Neural crest cell (in vitro differentiated cells): ENCODE measurements at places on chromosomes 2 and 18. TPM values are rescaled to one million over a fixed set of nuclear protein-coding genes. Genes with fewer than 3 reads are reported as not detected.

SH3RF3 gene
- total RNA-seq, result 0.70 and 0.84 TPM in 2 replicates

DNA sequence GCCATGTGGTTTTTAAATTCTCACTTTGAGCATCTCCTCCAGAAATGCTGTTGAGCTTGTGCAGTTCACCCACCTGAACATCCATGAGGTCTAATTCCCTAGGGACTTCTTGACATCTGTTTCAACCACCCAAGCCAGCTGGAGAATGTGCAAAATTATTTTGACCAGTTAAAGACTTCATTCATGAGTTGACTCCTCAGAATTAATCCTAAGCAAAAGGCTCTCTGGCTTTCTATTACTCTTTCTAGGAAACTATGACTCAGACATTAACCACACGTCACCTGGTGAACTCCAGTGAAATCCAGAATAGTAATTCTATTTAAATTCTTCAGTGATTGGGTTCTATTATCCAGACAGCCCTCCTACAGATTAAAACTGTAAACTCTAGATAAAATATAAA is 247.5 kb downstream of the NBAS start:
- no peak for DNase-seq

GRCh38 chr18:398935-399630 is 101.4 kb downstream of the COLEC12 start:
- DNase-seq, result no peak
- H3K36me3 ChIP-seq, result no peaks in the 10 kb centered on the region
- no peak overlapping the region for H3K27ac ChIP-seq
- no peak overlapping the region for H3K4me3 ChIP-seq
- peaks cover 17% of the 10 kb centered on the region for H3K4me1 ChIP-seq
- no peaks in the 10 kb centered on the region for H3K27me3 ChIP-seq

GRCh38 chr2:197786010-197786877 is 1.1 kb upstream of the BOLL start:
- no peak overlapping the region for H3K27ac ChIP-seq
- no peaks in the 10 kb centered on the region for H3K36me3 ChIP-seq
- H3K4me1 ChIP-seq, result no peaks in the 10 kb centered on the region
- no peak overlapping the region for H3K4me3 ChIP-seq

DNA sequence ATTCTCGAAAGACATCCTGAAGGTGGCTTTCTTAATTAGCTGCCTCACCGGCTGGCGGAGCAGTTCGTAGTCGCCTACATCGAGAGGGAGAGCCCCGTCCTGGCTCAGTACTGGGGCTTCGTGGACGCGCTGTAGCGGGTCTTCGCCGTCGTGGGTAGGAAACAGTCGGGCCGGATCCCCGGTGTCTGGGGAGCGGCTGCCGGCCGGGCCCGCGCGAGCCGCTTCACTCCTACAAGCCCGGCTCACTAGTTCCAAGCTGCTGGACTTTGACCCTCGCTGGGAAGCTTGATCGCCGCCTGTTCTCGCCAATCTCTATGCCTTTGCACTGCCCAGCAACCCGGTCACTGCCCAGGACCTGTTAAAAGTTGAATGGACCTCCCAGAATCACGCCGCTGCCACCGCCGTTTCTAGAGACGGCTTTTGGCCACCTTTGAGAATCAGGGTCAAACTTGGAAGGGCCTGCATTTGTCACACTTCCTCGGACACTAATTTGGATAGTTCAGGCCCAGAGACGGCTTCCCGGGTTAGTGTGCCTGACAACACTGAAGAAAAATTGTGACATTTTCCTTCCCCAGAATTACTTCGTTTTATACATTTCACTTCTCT is 41.4 kb upstream of the AKAIN1 start:
- H3K4me1 ChIP-seq, result peaks cover 34% of the 10 kb centered on the region
- H3K27ac ChIP-seq, result peak overlapping the region; percentile 94
- DNase-seq, result peak; percentile 19

GRCh38 chr2:176494949-176495353 is 225.7 kb downstream of the MTX2 start:
- no peaks in the 10 kb centered on the region for H3K27me3 ChIP-seq
- H3K27ac ChIP-seq, result no peak overlapping the region
- no peak overlapping the region for H3K4me3 ChIP-seq
- peaks cover 9% of the 10 kb centered on the region for H3K4me1 ChIP-seq
- H3K36me3 ChIP-seq, result no peaks in the 10 kb centered on the region

SERTAD2 gene
- 16.8 and 18.6 TPM in 2 replicates for total RNA-seq

TMEM178A gene
- 12.0 and 12.3 TPM in 2 replicates for total RNA-seq

AQP4 gene
- total RNA-seq, result not detected in 2 replicates

GRCh38 chr2:134260713-134261112 is 6.8 kb downstream of the MGAT5 start:
- no peaks in the 10 kb centered on the region for H3K36me3 ChIP-seq
- peaks cover 13% of the 10 kb centered on the region for H3K4me1 ChIP-seq
- H3K27me3 ChIP-seq, result no peaks in the 10 kb centered on the region
- DNase-seq, result no peak
- H3K27ac ChIP-seq, result no peak overlapping the region
- no peak overlapping the region for H3K4me3 ChIP-seq

DNA sequence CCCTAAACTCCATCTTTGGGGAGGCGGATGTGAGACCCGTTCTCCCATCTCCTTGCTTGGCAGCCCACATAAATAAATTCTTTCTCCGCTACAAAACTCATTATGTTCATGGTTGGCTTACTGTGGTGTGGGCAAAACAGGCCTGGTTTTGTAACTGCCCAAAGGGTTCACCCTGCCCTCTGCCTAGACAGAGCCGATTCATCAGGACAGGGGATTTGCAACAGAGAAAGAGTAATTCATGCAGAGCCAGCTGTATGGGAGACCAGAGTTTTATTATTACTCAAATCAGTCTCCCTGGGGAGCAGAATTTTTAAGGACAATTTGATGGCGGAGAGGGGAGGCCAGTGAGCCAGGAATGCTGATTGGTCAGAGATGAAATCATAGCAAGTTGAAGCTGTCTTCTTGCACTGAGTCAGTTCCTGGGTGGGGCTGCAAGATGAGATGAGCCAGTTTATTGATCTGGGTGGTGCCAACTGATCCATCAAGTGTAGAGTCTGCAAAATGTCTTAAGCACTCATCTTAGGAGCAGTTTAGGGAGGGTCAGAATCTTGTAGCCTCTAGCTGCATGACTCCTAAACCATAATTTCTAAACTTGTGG is 8.4 kb upstream of the RNF125 start:
- DNase-seq, result no peak
- no peaks in the 10 kb centered on the region for H3K36me3 ChIP-seq
- H3K4me1 ChIP-seq, result no peaks in the 10 kb centered on the region
- H3K27me3 ChIP-seq, result no peaks in the 10 kb centered on the region

LAMA1 gene
- 96.1 and 102 TPM in 2 replicates for total RNA-seq

DNA sequence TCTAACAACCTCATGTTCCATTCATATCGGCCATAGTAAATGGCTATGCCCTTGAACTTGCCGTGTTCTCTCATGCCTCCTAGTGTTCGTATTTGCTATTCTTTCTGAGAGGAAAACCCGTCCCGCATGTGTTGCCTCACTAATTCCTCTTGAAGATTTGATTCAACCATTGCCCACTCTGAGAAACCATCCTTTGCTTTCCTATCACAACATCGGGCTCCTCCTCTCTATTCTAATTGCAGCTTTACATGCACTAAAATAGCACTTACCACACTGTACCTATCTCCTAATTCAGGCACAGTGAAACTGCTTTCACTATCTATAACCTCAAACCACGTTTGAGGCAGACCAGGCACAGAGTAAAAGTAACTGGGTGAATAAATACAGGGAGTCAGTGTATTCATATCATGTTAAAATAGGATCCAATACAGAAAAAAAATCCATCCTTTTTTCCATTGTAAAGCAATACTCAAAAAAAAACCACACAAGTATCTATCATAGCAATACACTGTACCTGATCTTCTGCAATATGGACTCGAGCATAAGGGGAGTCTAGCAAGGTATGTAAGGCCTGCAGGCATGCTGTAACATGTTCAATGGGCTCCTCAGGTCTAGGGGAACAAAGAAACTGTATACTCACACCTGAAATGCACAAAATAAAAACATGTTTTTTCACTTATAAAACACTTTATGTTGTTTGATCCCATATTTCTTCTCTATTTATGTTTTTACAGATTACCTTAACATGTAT is 39.0 kb upstream of the STRN start:
- H3K36me3 ChIP-seq, result peaks cover 2% of the 10 kb centered on the region
- H3K27me3 ChIP-seq, result no peaks in the 10 kb centered on the region
- no peak overlapping the region for H3K27ac ChIP-seq
- no peak for DNase-seq
- H3K4me1 ChIP-seq, result no peaks in the 10 kb centered on the region
- no peak overlapping the region for H3K4me3 ChIP-seq

DNA sequence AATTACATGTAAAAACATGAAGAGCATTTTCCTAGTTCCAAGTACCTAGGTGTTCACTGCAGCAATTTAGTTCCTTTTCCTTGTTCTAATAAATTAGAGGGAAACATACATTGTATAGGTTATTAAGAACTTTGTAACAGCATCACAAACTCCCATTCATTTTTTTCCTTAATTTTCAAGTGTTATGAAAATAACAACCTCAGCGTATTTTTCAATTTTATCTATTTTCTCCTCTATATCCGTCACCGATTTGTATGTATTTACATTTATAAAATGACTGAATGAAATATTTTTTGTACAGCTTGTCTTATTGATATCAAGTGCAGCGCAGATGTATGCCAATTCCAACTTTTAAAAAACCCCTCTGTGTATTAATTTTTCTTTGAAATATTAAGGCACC is 44.0 kb downstream of the ZCCHC2 start:
- no peaks in the 10 kb centered on the region for H3K27me3 ChIP-seq
- no peak overlapping the region for H3K4me3 ChIP-seq
- H3K4me1 ChIP-seq, result no peaks in the 10 kb centered on the region
- H3K27ac ChIP-seq, result no peak overlapping the region
- peaks cover 19% of the 10 kb centered on the region for H3K36me3 ChIP-seq

DNA sequence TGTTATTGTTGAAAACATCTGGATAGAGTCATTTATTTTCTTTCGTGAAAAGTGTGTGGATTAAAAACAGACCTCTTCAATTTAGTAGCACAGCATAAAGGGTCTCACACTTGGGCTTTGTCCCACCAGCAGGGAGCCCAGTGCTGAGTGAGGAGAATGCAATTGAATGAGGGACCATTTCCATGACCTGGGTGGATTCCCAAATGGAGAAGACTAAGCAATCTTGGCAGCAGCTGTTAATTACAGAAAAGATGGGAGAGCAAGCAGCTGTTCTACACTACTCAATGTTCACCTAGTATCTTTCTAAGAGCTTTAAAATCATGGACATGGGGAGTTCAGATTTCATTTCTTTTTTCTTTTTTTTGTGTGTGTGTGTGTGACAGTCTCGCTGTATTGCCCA is 121.8 kb upstream of the FN1 start:
- DNase-seq, result no peak
- H3K36me3 ChIP-seq, result no peaks in the 10 kb centered on the region
- H3K27me3 ChIP-seq, result no peaks in the 10 kb centered on the region
- H3K4me1 ChIP-seq, result no peaks in the 10 kb centered on the region
- no peak overlapping the region for H3K4me3 ChIP-seq

GTF2A1L gene
- not detected in 2 replicates for total RNA-seq

DNA sequence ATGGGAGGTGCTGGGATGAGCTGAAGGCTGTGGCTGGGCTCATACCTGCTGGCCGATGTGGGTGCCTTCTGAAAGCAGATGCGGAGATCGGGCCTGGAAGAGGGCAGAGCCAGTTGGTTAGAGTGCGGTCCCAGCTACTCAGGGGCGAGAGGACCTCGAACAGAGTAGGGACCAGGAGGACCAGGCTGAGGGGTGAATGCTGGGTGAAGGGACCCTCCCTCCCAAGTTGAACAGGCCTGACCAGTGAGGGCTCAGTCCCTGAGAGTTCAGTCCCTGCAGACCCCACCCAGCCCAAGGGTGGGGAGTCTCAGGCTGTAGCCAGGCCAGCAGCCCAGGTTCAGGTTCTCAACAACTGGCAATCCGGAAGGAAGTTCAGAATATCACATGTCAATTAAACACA is 232.8 kb upstream of the HS6ST1 start:
- peak overlapping the region; percentile 57 for H3K27ac ChIP-seq
- DNase-seq, result no peak
- no peak overlapping the region for H3K4me3 ChIP-seq
- peaks cover 2% of the 10 kb centered on the region for H3K27me3 ChIP-seq

EVX2 gene
- total RNA-seq, result 0.43 and 0.44 TPM in 2 replicates

STPG4 gene
- 0.26 and 0.34 TPM in 2 replicates for total RNA-seq

- H3K36me3 ChIP-seq, result no peaks in the 10 kb centered on the region
- no peaks in the 10 kb centered on the region for H3K27me3 ChIP-seq
- peaks cover 20% of the 10 kb centered on the region for H3K4me1 ChIP-seq
- H3K27ac ChIP-seq, result no peak overlapping the region
Measured at GRCh38 chr2:150126839-150127238, 360.6 kb downstream of the RND3 start.

ZCCHC2 gene
- 14.3 and 14.7 TPM in 2 replicates for total RNA-seq

DNA sequence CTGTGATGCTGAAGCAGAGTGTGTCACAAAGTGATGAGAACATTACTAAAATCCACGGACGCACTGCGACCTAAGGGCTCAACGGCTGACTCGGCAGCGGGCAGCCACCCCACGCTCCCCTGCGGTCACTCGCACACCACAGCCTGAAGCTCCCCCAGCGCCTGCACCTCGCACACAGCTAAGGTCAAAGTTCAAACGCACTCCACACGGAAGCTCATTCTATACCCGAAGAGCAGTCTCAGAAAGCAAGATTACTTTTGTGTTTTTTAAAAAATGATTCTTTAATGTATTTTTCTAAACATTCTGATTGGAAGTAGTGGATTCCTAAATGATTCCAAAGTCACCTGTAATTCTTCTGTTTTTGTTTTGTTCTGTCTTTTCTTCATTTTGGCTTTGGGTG is 21.7 kb downstream of the ASPRV1 start:
- no peak for DNase-seq
- peaks cover 10% of the 10 kb centered on the region for H3K36me3 ChIP-seq
- H3K27ac ChIP-seq, result peak overlapping the region; percentile 99

HDAC4 gene
- 50.7 and 52.1 TPM in 2 replicates for total RNA-seq

MYO7B gene
- 0.28 TPM in 1 of 2 replicates, not detected in the other for total RNA-seq

DNA sequence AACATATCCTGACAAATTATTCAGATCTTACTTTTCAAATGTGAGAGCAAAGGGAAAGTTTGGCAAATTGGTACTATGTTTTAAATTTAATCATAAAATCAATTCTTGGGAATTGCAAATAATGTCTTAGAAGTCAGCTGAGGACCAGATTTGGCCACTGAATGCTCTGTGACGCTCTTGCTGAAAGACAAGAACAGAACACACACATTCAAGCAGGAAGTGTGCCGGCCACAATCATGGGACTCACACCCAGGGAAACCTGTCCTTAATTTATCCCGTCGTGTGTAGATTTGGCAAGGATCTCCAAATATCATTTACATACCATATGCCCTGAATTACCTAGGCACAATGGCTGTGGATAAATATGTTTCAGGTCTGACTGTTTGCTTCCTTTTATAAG is 253.1 kb downstream of the TCF4 start:
- H3K4me3 ChIP-seq, result no peak overlapping the region
- no peaks in the 10 kb centered on the region for H3K27me3 ChIP-seq
- H3K36me3 ChIP-seq, result no peaks in the 10 kb centered on the region
- DNase-seq, result no peak
- H3K4me1 ChIP-seq, result peaks cover 20% of the 10 kb centered on the region

GRCh38 chr18:78796693-78797455 is 182.7 kb upstream of the SALL3 start:
- H3K36me3 ChIP-seq, result no peaks in the 10 kb centered on the region
- peak overlapping the region; percentile 64 for H3K27ac ChIP-seq
- no peak for DNase-seq
- H3K4me1 ChIP-seq, result no peaks in the 10 kb centered on the region
